NCI-H524 (cell line): ENCODE measurements at places on chromosomes 13 and 19.

GRCh38 chr19:5396963-5397362, 56.4 kb upstream of the PTPRS start:
- DNase-seq: no peak

GRCh38 chr19:14565298-14565679, 6.6 kb downstream of the NDUFB7 start:
- no peak for DNase-seq

DNA sequence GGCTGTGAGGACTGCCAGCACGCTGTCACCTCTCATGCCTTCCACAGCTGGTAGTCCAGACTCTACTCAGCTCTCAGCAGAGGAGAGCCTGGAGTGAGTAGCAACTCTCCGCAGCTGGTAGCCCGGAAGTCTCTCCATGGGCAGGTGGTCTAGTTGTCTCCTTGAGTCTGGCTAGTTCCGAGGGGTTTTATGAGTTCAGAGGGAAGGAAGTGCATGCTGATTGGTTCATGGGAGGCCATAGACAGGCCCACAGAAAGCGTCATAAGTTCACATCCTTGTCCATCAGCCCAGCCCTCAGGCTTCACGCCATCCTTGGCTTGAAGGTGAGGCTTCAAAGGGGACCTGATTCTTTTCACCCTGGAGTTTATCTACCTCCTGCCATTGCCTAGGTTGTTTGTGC, 2662.4 kb upstream of the PCDH20 start:
- no peak for DNase-seq

DNA sequence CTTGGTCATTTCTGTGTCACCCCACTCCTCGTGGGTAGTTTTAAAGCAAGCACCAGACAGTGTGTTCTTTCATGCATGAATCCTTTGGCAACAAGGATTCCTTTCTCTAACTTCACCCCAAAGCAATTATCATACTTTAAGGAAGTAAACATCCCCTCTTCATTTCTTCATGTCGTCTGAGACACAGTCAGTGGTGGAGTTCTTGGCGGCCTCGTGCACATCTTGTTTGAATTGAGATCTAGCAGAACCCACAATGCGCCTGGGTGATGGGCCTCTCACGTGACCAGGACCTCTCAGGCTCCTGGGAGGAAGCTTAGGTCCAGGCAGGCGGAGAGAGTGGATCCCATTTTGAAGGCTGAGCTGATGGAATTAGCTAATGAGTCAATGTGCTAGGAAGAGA, 2.6 kb downstream of the ACSBG2 start:
- DNase-seq: no peak

GRCh38 chr13:29752175-29752574, 98.2 kb downstream of the UBL3 start:
- DNase-seq: no peak

GRCh38 chr19:32830231-32831014, 39.1 kb downstream of the SLC7A9 start:
- no peak for DNase-seq

- no peak for DNase-seq
These were observed 704.7 kb downstream of the DIAPH3 start for GRCh38 chr13:59458908-59459579.

DNA sequence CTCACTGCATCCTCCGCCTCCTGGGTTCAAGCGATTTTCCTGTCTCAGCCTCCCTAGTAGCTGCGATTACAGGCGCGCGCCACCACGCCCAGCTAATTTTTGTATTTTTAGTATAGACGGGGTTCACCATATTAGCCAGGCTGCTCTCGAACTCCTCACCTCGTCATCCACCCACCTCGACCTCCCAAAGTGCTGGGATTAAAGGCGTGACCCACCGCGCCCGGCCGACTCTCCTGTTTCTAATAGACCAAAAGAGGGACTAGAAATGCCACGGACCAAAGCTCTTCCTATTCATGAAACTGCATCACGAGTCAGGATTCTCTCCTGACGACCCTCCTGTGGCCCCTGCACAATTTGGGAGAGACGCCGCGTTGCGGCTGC, 563 bp downstream of the ZNF43 start:
- no peak for DNase-seq

- DNase-seq: no peak
These were observed 1.7 kb downstream of the COMP start for GRCh38 chr19:18789422-18789869.

- no peak for DNase-seq
These were observed 707.1 kb upstream of the SPRY2 start for GRCh38 chr13:81048026-81048461.

DNA sequence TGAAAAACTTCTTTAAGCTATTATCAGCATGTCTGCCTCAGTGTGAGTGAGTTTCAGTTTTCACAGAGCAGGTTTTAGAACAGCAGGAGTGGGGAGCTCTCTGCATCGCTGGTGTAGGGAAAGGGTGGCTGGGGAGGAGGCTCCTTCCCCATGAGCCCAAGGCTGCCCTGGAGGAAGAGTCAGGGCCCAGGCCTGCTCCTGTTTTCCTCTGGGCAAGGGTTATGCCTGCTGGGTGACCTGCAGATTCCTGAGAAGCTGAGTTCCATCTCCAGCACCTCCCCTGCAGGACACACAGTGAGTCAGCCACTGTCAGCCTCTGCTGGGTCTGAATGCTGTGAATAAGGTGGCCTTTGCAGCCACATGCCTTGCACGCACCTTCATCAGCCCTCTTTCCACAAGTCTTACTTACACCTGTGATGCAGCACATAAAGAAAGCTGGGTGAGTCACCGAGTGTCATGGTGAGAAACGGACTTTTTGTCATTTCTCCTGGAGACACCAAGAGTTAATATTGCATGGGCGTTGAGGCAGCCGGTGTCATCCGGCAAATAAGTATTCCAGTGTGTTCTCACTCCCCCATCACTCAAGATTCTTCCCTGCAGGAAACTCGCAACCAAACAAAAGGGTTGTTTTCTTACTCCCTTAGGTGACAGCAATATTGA, 186.4 kb upstream of the KL start:
- no peak for DNase-seq

DNA sequence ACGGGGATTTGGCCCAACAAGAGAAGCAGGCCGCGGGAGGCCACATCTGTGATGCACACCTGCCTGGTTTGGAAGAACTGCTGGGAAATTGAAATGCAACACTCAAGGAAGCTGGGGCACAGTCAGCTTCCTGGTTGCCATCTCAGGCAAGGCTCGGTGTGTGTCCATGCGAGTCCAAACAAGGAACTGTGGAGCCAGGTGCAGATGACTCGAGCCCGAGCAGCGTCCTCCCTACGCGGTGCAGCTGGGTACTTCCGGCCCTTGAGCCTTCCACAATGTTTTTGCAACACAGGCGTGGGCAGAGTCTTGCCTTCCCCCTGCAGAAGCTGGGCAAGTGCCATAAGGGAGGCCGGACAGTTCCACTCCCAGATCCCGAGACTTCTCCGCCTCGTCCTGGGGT, 94.6 kb downstream of the CRYL1 start:
- DNase-seq: peak; percentile 27

DNA sequence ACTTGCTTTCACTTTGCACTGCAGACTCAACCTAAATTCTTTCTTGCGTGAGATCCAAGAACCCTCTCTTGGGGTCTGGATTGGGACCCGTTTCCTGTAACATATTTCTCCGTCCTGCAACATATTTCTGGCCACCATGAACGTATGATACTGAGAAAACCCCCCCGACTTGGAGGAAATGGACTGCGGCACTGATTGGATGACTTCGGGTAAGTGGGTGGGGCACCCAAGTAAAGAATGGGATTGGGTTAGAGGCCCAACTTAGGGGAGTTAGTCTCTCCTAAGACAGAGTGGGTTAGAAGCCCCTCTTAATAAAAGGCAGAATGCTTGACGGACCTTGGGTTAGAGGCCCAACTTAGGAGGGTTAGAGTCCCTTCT, 690.4 kb downstream of the UQCRFS1 start:
- no peak for DNase-seq

- DNase-seq: peak; percentile 100
These were observed 20.0 kb upstream of the CCNP start for GRCh38 chr19:40246292-40247073.

- DNase-seq: peak; percentile 43
These were observed 24.2 kb downstream of the PPP1R37 start for GRCh38 chr19:45117167-45117594.

DNA sequence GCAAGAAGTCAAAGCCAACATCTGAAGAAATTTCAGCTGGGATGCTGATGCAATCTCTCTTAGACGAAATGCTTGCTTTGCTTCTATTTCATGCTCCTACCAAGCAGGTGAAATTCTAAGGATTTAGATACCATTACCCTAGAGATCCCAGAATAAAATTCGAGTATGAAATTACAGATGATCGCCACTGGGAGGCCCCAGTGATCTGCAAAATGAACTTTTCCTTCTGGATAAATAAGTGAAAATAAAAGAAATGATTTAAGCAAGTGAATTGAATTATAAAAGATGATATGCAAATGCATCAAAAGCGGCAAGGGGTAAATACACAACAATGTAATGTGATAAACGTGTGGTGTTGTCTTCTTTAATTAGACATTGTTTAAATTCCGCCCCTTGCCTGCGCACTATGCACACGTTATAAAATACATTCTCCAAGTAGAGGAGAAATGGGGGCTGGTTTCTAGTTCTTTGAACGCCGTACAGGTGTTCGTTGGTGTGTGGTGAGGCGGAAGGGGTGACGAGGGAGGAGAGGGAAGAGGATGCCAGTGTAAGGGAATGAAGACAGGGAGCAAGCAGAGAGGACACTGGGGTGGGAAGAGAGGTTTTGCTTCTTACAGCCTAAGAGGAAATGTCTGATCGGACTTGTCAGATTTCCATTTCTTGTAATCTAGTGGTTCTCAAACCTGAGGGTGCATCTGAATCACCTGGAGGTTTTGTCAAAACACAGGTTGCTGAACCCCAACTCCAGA, 58.0 kb downstream of the ERCC5 start:
- DNase-seq: peak; percentile 22

DNA sequence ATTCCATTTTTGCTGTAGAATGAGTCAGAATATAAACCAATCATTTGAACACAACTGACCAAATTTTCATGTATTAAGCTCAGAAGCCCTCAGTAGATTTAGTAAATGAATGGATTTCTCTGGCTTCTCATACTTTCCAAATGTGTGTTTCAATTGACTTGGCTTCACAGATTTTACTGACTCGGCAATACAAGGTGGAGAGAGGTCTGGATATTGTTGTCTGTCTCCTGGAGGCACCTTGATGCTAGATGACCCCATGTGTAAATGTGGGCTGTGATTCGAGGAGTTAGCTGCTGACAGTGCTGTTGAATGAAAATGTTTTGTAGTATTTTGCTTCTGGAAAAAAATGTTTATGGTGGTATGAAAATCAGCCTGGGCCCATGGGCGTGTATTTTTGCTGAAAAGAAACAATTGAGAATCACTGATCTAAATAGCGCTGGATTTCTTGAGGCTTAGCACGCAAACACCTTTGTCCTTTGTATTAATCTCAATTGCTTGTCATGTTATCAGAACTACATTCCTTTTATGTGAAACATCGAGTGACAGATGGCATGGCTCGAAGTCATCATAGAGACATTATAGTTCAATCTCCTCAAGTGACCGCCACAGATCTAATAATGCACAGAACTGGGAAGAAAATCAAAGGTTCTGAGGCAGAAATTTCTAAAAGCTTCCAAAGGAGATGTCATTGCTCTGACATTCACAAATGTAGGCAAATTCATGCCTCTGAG, 41.2 kb upstream of the UBAC2 start:
- peak; percentile 31 for DNase-seq

GRCh38 chr13:76991432-76991795, 467 bp upstream of the CLN5 start:
- no peak for DNase-seq

GRCh38 chr13:85527316-85527715, 271.9 kb downstream of the SLITRK6 start:
- DNase-seq: no peak

DNA sequence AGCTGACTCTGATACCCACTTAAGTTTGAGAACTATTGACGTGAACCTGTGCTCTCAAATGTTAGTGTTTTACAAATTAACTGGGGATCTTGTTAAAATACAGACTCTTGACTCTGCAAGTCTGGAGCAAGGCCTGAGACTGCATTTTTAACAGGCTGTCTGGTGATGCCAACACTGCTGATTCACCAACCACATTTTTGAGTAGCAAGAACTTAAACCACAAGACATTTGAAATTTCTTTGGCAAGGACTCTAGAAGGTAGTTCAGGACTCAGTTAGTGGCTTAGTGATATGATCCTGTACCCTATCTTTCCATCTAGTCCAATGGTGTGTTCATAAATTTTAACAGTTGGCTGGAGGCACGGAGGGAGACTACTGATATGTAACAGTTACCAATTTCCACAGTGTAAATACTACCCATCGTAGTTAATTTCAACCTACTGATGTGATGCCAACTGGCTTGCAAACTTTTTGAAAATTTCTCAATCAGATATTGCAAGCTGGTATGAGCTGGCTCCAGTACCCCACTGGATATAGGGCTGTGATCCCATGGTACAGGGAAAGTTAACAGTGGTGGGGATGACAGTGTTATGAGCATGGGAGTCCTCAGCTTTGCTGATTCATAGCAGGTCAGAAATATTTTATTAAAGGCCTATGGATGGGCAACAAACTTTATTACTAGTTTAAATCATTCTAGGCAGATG, 255.1 kb downstream of the TBC1D4 start:
- DNase-seq: no peak

- DNase-seq: peak; percentile 25
These were observed 486 bp upstream of the ZNF805 start for GRCh38 chr19:57239982-57240310.

DNA sequence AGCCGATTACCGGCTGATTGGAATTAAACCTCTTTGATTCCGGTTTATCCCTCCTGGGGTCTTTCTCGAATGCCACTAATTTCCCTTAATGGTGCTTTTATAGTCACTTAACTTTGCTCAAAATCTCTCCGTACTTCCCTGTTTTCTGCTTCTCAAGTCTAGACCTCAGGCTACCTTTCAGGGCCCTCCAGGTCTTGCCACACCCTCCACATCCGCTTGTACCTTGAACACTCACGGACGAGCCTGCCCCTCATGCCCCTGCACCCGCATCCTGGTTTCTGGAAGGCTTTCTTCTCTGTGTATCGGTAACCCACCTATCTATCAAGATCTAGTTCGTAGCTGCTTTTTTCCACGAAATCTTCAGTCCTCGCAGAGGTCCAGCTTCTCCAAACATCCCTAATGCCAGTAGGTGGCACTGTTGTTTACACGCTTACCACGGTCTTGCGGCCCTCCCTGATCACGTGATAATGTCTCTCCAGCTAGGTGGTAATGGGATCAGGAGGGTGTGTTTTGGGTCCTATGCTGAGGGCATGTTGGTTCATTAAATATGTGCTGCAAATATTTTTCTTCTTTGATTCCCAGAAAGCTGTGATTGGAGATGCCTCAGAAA, 13.8 kb downstream of the ATP12A start:
- DNase-seq: peak; percentile 89

DNA sequence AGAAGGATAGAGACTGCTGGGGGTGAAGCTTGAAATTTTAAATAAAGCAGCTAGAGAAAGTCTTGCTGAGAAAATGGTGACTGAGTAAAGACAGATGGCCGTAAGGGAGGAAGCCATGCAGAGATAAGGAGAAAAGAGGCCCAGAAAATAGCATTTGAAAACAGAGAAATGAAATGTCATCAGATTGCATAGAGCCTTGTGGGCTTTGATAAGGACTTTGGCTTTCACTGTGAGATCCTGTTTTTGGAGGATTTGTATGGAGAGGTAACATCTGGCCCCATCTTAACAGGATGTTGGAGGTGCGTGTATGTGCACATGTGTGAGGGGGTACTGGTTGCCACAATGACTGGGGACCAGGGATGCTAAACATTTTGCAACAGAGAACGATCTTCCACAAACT, 19.5 kb upstream of the ATP8A2 start:
- peak; percentile 38 for DNase-seq
